NCI-H1105 treated with DMSO at 0.1 percent for 48 hours (cell line): ENCODE measurements at places on chromosomes 1 and 21.
A peak's percentile ranks its signal among the peaks of the same experiment; 100 is the strongest.

DNA sequence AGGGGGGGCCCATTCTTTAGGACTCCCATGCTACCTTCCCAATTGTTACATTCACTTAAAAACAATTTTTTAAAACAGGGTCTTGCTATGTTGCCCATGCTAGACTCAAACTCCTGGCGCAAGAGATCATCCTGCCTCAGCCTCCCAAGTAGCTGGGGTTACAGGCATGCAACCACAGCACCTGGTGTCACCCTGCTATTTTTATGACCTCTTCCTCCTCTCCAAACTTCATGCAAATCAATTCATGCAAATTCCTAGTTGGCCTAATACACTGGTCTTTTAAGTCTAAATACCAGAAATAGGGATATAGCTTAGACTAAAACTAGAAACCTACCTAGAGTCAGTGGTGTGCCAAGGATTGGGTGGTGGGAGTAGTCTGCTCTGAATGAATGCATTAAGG is 30.1 kb downstream of the CDKN2C start:
- no peak for DNase-seq

DNA sequence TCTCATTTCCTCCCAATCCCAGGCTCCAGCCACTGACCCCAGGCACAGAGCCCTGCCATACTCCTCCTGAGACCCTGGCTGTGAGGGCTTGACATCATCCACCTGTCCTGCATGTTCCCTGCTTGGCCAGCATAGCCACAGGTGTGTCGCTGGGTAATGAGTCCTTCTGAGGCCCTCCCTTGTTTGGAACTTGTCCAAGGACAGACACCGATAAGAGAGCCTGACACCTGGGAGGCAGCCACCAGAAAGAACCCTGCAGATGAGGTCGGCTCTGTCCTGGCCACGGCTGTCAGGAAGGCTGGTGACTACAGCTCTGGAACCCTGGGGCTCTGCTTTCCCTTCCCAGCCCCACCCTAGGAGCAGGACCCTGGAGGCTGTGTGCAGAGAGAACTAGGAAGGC is 34.6 kb downstream of the TMEM63A start:
- peak; percentile 75 for DNase-seq

DNA sequence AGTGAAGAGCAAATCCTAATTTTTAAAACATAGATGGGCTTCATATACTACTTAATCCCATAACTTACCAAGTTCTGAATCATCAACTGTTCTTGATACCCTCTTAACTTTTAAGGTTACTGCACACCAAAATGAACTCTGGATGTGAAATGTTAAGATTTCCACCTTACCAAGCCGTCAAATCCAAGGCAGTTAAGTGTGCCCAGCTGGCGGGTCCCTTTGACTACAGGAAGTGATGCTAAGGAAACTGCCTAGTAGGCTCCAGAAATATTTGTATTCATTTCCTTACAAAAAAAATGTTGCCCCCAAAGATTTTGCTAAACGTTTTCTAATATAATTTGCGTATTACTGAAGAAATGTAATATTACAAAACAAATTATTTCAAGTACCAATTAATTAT is 10.7 kb downstream of the NRIP1 start:
- DNase-seq: no peak

- DNase-seq: no peak
Measured at GRCh38 chr1:197481101-197481500, 213.0 kb downstream of the CRB1 start.

DNA sequence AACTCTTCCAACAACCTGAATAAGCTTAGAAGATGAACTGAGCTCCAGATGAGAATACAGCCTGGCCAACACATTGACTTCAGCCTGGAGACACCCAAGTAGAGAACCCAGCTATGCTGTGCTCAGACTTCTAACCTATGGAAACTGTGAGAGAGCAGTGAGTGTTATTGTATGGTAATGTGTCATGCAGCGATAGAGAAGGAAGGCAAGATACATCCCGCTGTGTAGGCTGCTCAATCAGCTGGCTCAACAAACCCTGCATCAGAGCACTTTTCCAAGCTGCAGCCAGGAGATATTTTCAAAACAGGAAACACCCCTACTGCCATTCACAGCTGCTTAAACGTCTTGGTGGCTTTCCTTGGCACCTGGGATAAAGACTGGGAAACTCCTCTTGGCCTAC is 321.3 kb downstream of the SIPA1L2 start:
- no peak for DNase-seq

DNA sequence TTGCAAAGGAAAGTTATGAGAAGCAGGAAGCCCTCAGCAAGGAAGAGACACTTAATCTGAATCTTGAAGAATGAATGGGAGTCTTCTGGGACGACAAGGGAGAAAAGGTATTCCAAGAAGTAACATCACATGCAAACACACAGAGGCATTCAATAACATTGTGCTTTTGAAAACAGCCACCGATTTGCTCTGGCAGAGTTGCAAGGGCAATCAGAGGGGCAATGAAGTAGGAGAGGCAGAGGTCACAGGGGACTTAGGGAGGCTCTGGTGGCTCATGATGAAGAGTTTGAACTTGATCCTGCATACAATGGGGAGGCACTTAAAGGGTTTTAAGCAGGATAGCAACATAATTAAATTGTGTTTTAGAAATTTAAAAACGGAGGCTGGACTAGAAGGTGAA is 107.7 kb downstream of the DDX20 start:
- no peak for DNase-seq

DNA sequence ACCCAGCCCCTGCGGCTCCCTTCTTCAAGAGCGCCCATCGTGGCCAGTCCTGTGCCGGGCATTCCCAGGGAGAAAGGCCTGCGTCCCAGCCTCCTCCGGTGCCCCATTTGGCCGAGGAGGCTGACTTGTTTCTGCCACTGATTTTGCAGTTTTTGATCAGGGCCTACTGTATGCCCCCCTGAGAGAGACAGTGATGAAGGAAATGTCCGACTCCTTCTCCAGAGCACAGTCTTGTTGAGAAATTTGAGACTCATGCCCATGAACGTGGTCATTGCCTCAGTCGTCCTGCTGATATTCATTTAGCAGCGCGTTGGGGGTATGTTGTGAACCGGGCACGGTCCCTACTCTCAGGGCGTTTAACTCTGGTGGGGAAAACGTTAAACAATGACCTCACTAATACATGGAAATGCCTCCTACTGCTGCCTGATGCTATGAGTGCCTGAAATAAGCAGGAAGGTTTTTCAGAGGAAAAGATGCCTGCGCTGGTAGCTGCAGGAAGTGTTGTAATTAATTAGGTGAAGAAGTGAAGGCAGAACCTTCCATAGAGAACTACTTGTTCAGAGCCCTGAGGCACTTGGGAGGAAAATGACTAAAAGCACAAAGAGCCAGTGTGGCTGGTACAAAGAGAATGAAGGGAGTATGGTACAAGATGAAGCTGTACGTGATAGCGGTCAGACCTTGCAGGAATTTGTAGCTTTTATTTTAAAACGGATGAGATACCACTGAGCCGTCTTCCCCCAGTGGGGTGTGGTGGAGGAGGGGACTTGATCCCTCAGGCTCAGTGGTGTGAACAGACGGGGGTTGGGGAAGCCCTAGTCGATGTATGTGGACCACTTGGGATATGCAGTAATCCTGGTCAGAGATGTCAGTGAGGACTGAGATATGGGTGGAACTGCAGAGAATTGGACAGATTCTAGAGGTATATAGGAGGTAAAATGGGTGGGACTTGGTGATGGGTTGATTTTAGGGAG is 730 bp downstream of the ZCCHC17 start:
- DNase-seq: peak; percentile 11

DNA sequence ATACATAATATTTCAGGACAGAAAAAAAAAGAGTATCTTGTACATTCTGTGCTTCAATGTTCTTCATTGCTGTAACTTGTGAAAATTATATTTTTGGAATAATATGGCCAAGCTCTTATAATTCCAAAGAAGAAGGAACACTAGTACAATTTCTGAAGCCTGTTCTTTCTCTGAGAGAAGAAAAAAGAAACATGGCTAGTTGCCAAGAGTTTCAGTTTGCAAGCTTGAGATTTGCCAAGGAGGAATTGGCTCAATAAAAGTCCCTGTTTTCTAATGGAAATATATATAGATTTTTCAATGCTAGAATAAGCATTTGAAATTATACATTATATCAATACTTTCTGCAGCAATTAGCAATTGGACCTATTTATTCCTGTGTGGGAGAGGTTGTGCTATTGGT is 285.2 kb upstream of the NEGR1 start:
- peak; percentile 52 for DNase-seq

- DNase-seq: peak; percentile 24
Measured at GRCh38 chr1:152533327-152533938, 19.2 kb downstream of the CRCT1 start.

DNA sequence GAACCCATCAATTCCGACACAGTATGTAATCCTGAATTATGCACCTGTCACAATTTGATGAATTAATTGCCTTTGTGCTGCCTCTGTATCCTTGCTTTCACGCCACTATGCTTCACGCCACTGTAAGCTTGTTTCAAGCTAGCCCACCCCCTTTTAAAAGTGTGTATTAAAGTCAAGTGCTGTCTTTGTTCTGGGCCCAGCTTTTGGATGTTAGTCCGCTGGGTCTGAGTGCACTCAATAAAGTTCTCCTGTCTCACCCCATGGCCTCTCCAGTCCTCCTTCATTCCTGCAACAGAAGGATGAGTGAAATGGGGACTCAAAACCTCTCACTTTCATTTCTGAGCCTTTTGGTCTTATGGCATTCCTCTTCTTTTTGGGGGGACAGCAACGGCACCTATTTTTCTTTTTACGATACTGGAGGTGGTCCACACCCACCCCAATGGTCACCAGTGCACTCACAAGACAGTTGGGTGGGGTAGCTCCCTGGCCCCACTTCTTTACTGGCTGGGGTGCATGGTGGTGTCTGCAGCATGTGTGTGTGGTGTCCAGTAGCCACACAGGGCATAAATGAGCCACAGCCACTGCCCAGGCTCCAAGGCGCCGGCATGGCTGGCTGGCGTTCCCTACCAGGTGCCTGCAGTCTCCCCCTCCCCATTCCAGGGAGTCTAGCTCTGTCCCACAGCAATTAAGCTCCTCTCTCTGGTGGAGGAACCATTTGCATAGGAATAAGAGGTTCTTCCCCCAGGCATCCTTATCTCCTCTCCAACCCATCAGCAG is 1.8 kb downstream of the THEM4 start:
- no peak for DNase-seq

DNA sequence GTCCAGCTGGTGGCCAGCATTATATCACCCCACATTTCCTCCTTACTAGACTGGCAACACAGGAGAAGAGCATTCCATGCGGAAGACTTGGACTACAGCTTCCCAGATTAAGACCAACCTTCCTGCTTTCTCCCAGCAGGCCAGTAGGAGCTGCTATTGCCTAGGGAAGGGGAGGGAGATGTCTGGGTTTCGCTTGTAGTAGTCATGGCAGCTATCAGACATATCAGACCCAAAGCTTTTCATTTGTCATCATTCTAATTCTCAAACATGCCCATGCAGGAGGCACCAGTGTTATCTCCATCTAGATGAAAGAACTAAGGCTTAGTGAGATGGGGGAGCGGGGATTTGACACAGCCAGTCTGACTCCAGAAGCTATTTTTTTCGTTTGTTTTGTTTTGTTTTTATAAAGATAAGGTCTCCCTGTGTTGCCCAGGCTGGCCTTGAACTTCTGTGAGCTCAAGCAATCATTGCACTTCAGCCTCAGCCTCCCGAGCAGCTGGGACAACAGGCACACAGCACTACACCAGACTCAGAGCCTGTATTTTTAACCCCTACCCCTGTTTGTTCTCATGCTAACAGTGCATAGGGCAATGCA is 4.5 kb downstream of the PLA2G2A start:
- DNase-seq: peak; percentile 51

- DNase-seq: no peak
Measured at GRCh38 chr1:94611681-94612475, 70.3 kb upstream of the F3 start.

GRCh38 chr1:171898941-171899340 is 57.6 kb downstream of the DNM3 start:
- no peak for DNase-seq

- DNase-seq: no peak
Measured at GRCh38 chr1:167943541-167943940, 6.7 kb upstream of the MPC2 start.

GRCh38 chr1:15799004-15799867 is 8.2 kb downstream of the UQCRHL start:
- DNase-seq: no peak

GRCh38 chr1:35554266-35555211 is 2.7 kb downstream of the KIAA0319L start:
- DNase-seq: peak; percentile 81

DNA sequence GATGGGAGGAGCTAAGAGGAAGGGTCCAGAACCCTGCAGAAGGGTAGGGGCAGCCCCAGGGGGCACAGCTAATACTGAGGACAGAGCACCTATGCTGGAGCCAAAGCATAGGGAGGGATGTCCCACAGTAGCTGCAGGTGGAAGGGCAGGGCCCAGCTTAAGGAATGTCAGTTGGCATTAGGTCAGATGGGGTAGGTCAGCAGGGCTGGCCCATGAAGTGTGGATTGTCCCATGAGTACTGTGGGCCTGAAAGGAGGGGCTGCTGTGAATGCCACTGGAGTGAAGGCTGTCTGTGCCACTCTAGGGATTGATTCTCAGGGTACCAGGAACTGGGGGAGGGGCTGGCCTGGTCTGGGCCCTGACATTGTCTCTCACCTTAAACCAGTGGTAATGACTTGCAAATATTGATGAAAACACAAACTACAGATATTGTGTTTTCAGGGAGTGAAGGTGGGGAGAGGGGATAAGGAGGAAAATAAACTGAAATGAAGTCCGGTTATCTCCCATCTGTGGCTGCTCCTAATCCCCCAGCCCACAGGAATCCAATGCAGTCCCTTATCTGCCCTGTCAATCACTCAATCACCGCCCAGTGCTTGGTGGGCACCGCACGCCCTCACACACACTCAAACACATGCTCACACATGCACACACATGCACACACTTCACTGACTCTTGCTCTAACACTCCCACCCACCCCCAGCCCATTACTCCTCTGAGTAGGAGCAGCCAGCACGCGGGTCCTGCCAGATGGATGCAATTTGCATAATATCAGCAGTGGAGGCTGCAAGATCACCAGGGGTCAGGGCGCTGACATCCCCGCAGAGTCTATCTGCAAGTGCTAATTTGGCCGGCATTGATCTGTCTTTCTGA is 27.8 kb downstream of the DMAP1 start:
- DNase-seq: no peak
